BJ (cell line): ENCODE measurements at places on chromosomes 12 and 14. TPM values are rescaled to one million over a fixed set of nuclear protein-coding genes. Genes with fewer than 3 reads are reported as not detected.
A peak's percentile ranks its signal among the peaks of the same experiment; 100 is the strongest.

DNA sequence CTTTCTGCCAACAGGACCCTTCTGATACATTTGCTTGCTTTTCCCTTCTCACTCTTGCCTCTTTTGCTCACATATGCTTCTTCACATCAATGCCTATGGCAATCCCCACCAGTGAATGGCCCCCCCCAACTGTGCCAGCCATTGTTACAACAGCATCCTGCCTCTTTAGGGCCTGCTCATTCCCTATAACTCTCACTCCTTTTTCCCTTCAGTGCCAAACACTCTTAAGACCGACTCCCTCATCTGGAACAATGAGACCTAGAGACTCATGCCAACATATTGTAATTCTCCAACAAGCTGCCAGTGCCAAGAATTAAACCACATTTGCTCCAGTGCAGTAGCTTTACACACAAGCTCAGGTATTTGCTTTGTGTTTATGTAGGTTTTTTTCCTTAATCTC lies 189.0 kb downstream of the SOX5 start:
- DNase-seq: no peak

The SLC39A5 gene
- not detected in 2 replicates for polyA plus RNA-seq

- DNase-seq: no peak
These were observed 81.7 kb upstream of the TMEM263 start for GRCh38 chr12:106873983-106874382.

DNA sequence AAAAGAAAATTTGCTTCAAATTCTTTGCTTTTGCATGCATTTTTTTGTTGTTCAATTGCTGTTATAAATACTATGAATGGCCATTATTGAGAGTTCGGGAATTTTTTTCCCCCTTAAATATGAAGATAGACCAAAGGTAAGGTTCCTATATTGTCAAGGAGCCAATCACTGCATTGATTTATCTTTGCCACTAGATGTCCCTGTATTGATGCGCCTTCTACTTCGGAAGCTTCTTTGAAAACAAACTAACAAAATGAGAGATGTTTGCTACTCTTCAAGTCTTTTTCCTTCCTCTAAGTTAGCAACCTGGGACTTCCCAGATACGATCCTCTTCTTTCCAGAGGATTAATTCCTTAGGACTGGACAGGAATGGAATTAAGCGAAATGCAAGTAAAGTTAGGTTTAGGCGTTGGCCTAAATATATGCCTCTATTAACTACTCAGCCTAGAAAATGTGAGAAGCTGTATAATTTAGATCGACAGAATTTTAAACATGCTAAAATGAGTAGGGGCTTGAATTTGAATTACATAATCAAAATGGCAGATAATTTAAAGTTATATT lies 318.1 kb downstream of the AEBP2 start:
- no peak for DNase-seq

- DNase-seq: peak; percentile 20
These were observed 284.3 kb downstream of the FUT8 start for GRCh38 chr14:65696801-65697200.

- no peak for DNase-seq
These were observed 74.6 kb upstream of the OSBPL8 start for GRCh38 chr12:76634133-76634532.

DNA sequence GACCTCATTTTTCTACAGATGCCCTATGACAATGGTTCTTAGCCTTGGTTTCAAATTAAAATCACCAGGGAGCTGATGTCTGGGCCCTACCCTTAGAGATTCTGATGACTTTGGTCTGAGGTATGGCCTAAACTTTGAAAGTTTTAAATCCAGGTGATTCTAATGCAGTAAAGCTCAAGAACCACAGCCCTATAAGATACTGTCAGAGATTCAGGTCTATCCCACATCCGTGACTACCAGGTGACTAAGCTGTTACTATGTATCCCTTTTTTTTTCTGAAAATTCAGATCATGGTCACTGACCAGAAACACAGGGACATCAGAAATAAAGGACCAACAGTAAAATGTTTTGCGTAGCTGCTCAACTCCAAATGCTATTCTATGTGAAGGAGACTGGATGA lies 148.8 kb upstream of the BMP4 start:
- no peak for DNase-seq

- no peak for DNase-seq
These were observed 7.5 kb downstream of the C14orf180 start for GRCh38 chr14:104586832-104587620.

GRCh38 chr12:90071996-90072395 lies 363.4 kb upstream of the ATP2B1 start:
- DNase-seq: no peak

- DNase-seq: no peak
These were observed 11.7 kb downstream of the FIGNL2 start for GRCh38 chr12:51836827-51837173.

- DNase-seq: no peak
These were observed 24.5 kb upstream of the SPTLC2 start for GRCh38 chr14:77640756-77641533.

DNA sequence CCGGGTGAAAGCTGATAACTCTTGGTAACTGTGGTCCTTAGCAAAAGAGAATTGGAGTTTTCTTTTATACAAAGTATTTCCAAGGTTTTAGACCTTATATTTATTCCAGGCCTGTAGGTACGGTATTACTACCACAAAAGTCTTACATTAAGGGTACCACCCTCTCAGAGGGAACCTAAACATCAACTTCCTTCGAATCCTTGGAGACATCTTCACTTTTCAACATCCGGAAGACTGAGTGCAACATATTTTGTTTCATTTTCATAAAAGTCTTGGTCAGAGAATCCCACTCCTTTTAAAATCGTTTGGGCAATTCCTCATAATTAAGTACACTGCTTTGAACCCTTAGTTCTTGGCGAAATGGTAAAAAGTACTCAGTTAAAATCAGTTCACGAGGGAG lies 1.2 kb downstream of the CNOT2 start:
- DNase-seq: no peak
